ENCODE measurements at places on chromosomes 11 and 22.

GRCh38 chr11:70117567-70118145 is 39.5 kb downstream of the ANO1 start:
- no peaks in the 10 kb centered on the region for H3K27me3 ChIP-seq
- no peak overlapping the region for H3K27ac ChIP-seq
- DNase-seq: no peak
- H3K36me3 ChIP-seq: peaks cover 11% of the 10 kb centered on the region

DNA sequence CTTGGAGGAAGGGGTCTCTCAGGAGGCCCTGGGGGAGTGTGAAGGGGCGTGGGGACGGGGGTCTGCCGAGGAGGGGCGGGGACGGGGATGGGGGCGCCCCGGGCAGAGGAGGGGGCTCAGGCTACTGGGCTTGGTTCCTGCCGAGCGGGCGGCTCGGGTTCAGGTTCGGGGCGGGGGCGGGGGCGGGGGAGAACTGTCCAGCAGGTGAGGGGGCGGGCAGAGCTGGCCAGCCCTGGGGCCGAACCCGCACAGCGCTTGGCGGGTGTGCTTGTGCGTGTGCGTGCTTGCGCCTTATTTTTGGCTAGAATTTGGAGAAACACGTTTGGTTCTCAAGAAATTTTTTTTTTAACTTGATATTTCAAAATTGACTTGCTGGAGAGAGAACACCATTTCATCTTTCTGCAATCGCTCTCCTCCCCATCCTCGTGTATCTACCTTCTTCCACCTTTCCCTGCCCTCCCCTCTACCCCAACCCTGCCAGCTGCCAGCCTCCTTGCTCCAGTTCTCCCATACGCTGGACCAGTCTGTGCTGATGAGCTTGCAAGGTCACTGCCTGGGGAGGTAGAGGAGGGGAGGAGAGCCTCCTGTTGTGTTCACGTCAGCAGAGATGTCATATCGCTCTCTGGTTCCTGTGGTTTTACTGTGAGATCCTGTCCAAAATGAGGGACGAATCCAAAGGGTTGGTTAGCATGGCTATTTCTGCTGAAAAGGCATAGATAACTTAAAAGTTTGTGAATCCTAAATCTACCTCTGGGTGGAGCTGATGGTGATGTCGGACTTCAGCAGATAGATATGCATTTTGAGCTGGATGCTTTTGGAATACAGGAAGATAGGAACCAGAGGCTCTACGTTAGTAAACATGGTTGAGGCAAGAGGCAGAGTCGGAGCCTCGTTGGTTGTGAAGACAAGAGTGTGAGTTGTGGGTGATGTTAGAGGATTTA is 668 bp downstream of the MADD start:
- H3K36me3 ChIP-seq: peaks cover 11% of the 10 kb centered on the region
- H3K4me1 ChIP-seq: peaks cover 36% of the 10 kb centered on the region
- H3K27me3 ChIP-seq: no peaks in the 10 kb centered on the region
- no peak for DNase-seq
- peak overlapping the region; percentile 93 for H3K27ac ChIP-seq

- peak; percentile 16 for DNase-seq
- H3K27ac ChIP-seq: no peak overlapping the region
- H3K36me3 ChIP-seq: no peaks in the 10 kb centered on the region
- H3K4me3 ChIP-seq: no peak overlapping the region
- H3K4me1 ChIP-seq: no peaks in the 10 kb centered on the region
- H3K27me3 ChIP-seq: no peaks in the 10 kb centered on the region
These were observed 556.9 kb downstream of the BRD1 start for GRCh38 chr22:49270595-49271368.

- H3K4me3 ChIP-seq: no peak overlapping the region
- DNase-seq: peak; percentile 45
- no peaks in the 10 kb centered on the region for H3K36me3 ChIP-seq
- H3K4me1 ChIP-seq: no peaks in the 10 kb centered on the region
- no peak overlapping the region for H3K27ac ChIP-seq
- H3K27me3 ChIP-seq: no peaks in the 10 kb centered on the region
These were observed 6.8 kb downstream of the SLN start for GRCh38 chr11:107705027-107705426.

GRCh38 chr11:7613394-7613720 is 59.9 kb downstream of the CYB5R2 start:
- H3K27me3 ChIP-seq: no peaks in the 10 kb centered on the region
- peaks cover 11% of the 10 kb centered on the region for H3K36me3 ChIP-seq
- H3K4me3 ChIP-seq: no peak overlapping the region
- no peak for DNase-seq
- no peak overlapping the region for H3K27ac ChIP-seq

- no peaks in the 10 kb centered on the region for H3K27me3 ChIP-seq
- H3K4me3 ChIP-seq: no peak overlapping the region
- no peak overlapping the region for H3K27ac ChIP-seq
- H3K36me3 ChIP-seq: no peaks in the 10 kb centered on the region
These were observed 771.7 kb downstream of the TBC1D22A start for GRCh38 chr22:47533961-47534803.
